NCI-H1092 (cell line): ENCODE measurements at places on chromosomes 11 and 22.

- DNase-seq: no peak
These were observed 84.2 kb downstream of the PHF21B start for GRCh38 chr22:44925465-44926123.

DNA sequence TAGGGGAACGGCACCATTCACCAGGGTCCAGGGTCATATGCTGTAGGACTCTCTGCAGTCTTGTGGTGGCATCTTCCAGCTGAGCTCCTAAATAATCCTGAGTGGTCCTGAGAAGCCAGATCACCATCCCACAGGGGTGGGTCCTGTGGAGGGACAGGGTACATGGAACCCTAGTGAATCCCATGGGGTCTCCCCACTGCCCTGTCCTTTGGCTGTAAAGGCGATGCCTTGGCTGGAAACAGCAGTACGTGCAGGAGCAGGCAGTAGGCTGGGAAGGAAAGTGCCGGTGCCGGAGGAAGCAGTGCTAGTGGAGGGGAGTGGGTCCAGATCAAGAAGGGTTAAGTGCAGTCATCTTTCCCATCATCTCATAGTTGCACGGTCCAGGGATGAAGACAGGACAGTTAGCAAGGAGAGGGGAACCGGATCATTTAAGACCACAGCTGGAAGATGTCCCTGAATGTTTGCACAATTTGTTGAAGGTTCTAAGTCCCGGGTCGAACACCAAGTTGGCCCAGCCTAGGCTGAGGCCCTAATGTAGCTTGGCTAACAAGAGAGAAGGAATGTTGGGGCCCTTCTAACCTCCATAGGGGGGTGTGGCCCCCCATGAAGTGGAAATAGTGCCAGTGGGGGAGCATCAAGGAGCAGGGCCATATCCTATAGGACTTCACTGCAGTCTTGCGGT lies 18.1 kb downstream of the TSPAN32 start:
- no peak for DNase-seq

GRCh38 chr11:34256626-34257025 lies 101.2 kb downstream of the ABTB2 start:
- no peak for DNase-seq

- DNase-seq: no peak
These were observed 2.0 kb upstream of the C11orf42 start for GRCh38 chr11:6203327-6203726.

DNA sequence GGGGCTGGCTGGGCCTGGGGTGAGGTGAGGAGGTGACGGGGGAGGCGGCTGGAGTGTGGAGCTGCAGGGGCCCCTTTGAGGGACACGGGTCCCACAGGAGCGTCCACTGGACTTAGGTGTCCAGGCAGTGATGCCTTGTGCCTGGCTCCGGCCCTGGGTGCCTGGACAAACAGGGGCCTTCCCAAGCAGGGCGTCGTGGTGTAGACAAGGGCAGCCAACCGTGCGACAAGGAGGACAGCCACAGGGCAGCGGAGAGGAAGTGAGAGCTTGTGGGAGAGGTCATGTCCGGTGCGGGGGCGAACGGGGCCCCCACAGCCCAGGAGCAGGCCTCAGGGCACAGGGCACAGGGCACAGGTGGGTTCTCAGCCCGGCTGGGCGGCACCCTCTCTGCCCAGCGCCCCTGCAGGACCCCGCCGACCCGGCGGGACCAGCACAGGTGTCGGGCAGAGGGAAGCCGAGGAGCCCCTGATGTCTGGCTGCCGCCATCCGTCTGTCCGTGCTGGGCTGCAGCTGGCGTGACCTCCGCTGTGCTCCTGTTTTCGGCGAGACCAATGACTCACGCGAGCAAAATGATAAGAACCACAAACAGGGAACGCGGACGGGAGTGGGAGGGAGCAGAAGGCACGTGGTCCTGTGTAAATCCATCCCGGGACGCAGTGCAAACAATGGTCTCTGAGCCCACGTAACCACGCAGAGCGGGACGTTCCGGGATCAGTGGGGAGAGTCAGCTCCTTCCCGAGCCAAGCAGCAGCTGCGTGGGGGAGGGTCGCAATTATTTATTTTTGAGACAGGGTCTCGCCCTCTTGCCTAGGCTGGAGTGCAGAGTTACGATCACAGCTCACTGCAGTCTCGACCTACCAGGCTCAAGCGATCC lies 49.1 kb upstream of the A4GALT start:
- DNase-seq: no peak

DNA sequence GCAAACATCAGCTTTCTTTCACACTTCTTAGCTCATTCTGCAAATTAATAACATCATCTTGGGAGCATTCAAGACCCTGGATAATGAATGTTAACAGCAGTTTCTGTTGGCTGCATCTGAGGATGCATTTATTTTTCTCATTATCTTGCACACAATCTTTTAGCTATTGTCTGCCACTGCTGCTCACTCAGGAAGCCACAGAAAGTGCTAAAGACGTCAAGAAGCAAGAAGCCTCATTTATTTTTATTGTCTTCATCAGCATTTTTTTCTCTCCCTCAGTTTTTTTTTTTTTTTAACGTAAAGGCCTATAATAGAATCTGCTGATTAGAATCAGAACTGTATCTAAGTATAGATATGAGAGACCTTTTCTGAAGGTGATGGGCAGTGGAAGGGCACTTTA lies 1339.4 kb downstream of the FAM181B start:
- no peak for DNase-seq

DNA sequence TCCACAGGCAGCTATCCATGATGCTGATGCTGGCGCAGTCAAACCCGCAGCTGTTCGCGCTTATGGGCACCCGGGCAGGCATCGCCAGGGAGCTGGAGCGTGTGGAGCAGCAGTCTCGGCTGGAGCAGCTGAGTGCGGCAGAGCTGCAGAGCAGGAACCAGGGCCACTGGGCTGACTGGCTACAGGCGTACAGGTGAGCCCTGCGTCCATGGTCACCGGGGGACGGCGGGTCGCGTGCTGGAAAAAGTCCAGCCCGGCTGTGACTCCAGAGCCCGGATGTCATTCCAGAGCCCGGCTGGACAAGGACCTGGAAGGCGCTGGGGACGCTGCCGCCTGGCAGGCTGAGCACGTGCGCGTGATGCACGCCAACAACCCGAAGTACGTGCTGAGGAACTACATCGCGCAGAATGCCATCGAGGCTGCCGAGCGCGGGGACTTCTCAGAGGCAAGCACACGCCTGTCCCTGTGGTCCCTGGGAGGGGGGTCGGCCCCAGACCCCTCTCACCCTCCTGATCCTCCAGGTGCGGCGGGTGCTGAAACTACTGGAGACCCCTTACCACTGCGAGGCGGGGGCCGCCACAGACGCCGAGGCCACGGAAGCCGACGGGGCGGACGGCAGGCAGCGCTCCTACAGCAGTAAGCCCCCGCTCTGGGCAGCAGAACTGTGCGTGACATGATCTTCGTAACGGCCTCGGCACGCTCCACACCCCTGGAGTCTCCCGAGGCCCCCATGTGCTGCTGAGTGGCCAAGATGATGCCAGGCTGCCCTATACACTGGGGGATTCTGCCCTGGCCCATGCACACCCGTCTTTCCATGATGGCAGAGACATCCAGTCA lies 16.1 kb downstream of the SELENOO start:
- no peak for DNase-seq

GRCh38 chr22:32338757-32339156 lies 18.9 kb upstream of the RFPL3 start:
- no peak for DNase-seq

DNA sequence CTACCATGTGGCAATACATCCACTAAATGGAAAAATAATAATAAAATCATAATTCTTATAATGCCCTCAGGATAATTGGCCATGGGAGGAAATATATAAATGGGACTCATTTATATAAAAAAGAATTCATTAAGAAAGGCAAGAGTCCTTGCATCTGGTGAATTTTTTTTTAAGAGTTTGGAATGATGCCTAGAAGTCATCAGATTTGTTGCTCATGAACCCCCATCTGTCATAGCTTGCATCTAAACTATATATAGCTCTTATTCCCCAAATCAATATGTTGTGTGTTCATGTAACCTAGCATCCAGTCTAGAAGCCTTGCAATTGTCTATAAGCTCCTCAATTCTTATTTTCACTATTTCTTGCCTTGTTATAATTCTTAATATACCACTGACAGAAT lies 75.9 kb downstream of the CADM1 start:
- no peak for DNase-seq

DNA sequence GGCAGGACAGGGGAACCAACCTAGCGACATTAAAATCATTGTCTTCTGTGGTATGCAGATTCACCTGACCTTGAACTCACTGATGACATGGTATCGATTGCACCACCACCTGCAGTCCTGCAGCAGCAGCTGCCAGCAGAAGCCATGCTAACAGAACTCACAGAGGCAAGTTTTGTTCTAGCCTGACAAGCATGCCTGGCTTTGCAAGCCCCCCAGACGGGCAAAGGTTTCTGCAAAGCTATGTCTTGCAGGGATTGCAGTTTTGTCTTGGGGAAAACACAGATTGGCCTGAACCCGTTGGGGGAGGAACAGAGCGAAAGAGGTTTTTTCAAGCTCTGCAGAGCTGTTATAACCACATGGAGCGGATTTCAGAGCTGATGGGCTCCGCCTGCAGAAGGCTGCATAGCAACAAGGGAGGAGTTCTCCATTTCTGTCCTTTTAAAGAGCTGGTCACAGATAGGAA lies 221.0 kb downstream of the HIPK3 start:
- DNase-seq: peak; percentile 53

- DNase-seq: no peak
These were observed 56.0 kb downstream of the SLC1A2 start for GRCh38 chr11:35363246-35363801.

- DNase-seq: no peak
These were observed 2.4 kb downstream of the CELSR1 start for GRCh38 chr22:46534901-46535630.

DNA sequence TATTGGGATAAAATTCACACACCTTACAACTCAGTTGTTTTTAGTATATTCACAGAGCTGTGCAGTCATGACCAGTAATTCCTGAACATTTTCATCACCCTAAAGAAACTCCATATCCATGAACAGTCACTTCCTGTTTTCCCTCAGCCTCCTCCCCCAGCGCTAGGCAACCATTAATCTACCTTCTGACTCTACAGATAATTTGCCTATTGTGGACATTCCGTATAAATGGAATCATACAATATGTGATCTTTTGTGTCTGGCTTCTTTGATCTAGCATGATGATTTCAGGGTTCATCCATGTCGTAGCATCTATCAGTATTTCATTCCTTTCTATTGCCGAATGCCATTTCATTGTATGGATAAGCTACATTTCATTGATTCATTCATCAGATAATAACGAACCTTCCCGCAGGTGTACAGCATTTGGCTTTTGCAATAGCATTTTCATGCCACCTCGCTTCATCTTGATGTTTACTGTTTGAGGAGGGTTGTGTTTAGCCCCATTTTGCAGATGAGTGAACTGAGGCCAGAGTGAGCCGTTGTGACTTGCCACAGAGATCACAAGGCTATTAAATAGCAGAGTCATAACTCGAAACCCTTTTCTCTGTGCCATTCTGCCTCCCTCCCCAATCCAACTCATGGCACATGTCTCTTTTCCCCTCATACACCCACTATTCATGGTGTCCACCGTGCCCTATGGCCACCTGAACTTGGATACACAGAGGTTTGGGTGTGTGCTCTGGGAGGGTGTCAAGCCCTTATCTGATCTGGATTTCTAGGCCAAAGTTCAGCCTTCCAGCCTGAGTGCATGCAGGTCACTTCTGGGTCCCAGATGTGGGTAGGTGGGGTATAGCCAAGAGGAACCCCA lies 11.1 kb upstream of the MYH9 start:
- no peak for DNase-seq

DNA sequence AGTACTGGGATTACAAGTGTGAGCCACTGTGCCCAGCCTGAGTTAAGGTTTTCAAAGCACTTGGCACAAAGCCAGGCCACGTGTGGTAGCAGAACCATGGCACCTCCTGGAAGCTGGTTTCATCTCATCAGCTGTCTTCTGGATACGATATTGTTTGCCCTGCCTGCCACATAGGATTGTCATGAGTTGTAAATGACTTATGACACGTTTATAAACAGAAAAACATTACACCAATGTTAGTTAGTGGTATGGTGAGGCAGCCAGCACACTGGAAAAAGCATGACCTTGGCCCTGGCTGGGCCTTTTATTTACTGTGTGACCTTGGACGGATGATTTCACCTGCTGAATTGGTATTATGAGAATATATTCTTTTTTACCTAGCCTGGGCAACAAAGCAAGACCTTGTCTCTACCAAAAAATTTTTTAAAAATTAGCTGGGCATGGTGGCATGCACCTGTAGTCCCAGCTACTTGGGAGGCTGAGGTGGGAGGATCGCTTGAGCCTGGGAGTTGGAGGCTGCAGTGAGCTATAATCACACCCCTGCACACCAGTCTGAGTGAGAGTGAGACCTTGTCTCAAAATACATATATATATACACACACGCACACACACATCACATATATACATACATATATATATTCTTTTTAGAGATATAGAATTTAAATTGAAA lies 24.0 kb upstream of the MYH9 start:
- no peak for DNase-seq

DNA sequence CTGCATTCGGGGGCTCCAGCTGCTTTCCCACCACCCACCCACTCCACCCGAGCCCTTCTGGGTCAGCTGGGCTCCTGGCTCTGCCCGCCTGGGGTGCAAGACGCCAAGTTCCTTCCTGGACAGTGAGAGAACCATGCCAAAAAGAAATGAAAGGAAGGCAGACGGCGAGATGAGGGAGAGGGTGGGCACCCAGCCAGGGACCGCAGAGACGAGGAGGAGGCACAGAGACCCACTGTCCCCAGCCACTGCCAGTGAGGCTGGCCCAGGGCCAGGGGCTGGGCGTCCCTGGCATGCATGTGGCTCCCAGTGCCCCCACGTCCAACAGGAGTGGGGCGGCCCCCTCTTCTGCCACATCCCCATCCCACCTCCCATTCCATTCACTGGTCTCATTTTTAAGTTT lies 10.8 kb upstream of the CD81 start:
- DNase-seq: peak; percentile 33

- DNase-seq: peak; percentile 4
These were observed 153.4 kb downstream of the CCDC34 start for GRCh38 chr11:27209562-27210005.

GRCh38 chr11:100831929-100832494 lies 144.9 kb downstream of the ARHGAP42 start:
- DNase-seq: no peak

DNA sequence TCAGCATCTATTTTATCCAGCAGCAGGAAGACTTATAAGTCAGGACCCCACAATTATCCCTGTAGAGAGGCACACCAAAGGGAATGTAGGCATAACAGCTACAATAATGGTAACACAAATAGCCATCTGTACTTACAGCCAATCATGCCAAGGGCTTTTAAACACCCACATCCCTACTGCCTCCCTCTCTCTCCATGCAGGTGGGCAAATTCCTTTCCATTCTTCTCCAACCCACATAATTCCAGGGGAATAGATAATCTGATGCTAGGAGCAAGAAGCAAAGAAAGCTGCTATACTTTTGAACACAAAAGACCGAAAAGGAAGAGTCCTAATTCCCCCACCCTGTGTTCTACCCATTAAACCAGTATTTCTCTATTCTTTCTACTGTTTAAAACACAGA lies 46.7 kb downstream of the RBFOX2 start:
- no peak for DNase-seq
